Neuronal stem cell (in vitro differentiated cells): ENCODE measurements at places on chromosomes 7 and 10.

- no peak overlapping the region for H3K27ac ChIP-seq
- H3K4me3 ChIP-seq: no peak overlapping the region
- no peaks in the 10 kb centered on the region for H3K27me3 ChIP-seq
- no peak for DNase-seq
- no peaks in the 10 kb centered on the region for H3K36me3 ChIP-seq
Observed at GRCh38 chr7:133353775-133354174, 100.9 kb downstream of the EXOC4 start.

DNA sequence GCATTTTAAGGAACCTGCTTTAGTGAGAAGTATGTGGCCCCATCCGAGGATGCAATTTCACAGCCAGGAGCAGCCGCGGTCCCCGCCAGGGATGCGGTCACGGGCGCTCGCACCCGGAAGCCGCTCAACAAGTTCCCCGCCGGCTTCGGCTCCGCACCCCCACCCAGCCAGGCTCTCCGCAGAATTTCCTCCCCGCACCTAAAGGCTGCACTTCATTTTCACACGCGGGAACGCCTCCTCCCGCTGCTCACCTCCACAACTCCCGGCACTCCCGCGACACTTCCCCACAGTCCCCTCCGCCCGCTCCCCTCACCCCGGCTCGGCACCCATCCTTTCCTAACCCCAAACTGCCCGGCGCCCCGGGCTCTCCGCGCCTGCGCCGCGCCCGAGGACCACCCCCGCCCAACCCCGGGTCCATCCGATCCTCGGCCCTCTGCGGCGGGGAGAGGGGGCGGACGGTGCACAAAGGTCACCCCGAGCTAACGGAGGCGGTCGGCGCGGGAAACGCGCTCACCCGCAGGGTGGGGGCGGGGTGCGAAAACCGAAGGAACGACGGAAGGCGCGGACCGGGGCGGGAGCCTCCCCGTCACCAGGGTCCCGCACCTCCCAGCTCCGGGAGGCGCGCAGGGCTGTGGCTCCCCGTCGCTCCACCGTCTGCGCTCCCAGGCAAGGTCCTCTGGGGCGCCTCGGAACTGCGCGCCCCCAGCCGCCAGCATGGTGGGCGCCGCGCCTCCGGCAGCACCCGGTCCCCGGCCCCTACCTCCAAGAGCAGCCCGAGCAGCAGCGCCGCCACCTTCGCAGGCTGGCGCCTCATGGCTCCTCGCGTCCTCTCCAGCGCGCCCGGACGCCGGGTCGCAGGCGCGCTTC lies 558 bp downstream of the VOPP1 start:
- H3K36me3 ChIP-seq: no peaks in the 10 kb centered on the region
- peak overlapping the region; percentile 97 for H3K4me3 ChIP-seq
- H3K4me1 ChIP-seq: peaks cover 21% of the 10 kb centered on the region
- DNase-seq: peak; percentile 59
- peak overlapping the region; percentile 63 for H3K27ac ChIP-seq
- peaks cover 18% of the 10 kb centered on the region for H3K27me3 ChIP-seq

GRCh38 chr7:94008537-94008936 lies 4.4 kb upstream of the BET1 start:
- DNase-seq: no peak
- H3K4me3 ChIP-seq: no peak overlapping the region
- no peaks in the 10 kb centered on the region for H3K36me3 ChIP-seq

DNA sequence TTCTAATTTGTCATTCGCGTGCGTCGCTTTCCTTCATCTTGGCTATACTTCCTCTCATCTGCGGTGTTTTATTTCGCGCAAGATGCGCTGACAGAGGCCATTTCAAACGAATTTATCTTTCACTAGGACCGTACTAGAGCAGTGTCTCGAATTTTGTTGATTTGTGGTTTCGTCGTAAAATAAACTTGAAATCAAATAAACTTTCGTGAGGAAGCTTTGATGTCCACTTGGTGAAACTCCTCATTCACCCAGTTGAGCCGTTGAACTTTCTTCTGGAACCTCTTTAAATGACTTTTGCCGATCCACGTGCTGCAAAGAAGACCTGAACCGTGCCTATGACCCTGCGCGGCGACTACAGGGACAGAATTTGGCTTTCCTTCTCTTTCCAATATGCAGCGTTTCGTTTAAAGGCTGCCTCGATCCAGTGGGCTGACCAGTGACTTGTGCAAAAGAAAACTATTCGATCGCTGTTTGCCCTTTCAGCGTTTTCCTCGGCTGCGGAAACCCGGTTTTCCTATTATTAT lies 163.9 kb upstream of the PPP1R3A start:
- H3K36me3 ChIP-seq: no peaks in the 10 kb centered on the region
- H3K4me3 ChIP-seq: peak overlapping the region; percentile 67
- no peak overlapping the region for H3K27ac ChIP-seq
- no peaks in the 10 kb centered on the region for H3K27me3 ChIP-seq
- no peak for DNase-seq
- H3K4me1 ChIP-seq: peaks cover 3% of the 10 kb centered on the region

DNA sequence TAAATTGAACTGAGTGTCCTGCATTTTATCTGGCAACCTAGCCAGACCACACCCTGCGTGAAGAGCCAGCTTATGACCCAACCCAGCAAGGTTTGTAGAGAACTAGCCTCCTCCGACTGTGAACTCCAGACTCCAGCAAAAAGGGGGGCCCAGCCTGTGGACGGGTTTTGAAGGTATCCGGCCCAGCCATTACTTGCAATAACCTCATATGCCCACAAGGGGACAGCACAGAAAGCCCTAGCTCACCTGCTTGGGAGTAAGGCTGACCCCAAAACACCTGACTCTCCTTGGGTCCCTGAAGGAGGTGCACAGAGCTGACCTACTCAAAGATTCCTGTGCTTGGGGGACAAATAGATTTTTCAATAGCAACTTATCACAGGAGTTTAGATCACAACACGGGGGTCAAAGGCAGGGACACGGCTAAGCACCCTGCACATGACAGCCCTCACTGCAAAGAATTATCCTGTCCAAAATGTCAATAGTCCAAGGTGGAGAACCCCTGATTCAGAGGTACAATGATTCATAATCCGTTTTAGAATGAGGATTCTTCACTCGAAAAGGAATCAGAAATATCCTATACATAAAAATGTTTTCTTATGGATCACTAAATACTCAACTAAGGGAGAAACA lies 4.6 kb downstream of the TRPV6 start:
- DNase-seq: peak; percentile 38
- no peak overlapping the region for H3K4me3 ChIP-seq

- no peak overlapping the region for H3K27ac ChIP-seq
- no peaks in the 10 kb centered on the region for H3K36me3 ChIP-seq
- H3K4me3 ChIP-seq: no peak overlapping the region
- H3K4me1 ChIP-seq: peaks cover 6% of the 10 kb centered on the region
- DNase-seq: no peak
Observed at GRCh38 chr10:676178-676577, 13.3 kb downstream of the DIP2C start.

DNA sequence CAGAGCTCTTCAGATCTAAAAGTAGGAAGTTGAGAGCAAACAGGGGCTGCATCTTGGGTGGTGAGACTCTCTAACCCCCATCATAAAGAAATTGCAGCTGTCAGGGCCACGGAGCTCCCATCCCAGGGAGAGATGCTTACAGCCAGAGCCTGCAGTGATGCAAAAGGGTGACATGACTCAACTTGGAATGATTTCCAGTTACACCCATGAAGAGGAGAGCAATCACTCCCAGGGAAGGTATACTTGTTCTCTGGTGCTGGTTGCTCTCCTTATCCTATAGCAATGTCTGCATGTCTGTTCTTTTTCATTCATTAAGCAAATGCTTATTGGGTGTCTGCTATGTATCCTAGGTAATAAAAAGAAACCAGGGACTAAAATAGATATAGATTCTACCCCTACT lies 228.0 kb downstream of the RAB11FIP2 start:
- DNase-seq: no peak
- H3K4me1 ChIP-seq: peaks cover 7% of the 10 kb centered on the region
- H3K27me3 ChIP-seq: no peaks in the 10 kb centered on the region
- no peak overlapping the region for H3K27ac ChIP-seq
- no peak overlapping the region for H3K4me3 ChIP-seq
- no peaks in the 10 kb centered on the region for H3K36me3 ChIP-seq

DNA sequence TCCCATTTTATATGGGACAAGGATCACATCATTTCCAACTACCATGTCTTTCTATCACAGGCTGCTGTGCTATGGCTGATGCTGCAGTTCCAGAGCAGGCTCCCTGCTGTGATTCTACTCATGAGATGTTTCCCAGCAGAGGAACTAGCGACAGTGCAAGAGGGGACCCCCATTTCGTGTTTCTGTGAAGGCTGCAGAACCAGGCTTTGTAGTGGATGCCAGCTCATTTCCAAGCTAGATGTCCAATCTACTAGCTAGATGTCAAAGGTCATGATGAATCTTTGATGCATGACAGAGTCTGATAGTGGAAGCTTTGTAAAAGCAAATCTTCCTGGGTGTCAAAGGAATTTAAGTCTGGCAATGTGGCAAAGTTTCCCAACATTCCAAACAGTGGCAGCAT lies 21.2 kb upstream of the MYO3A start:
- no peak for DNase-seq
- H3K27me3 ChIP-seq: no peaks in the 10 kb centered on the region
- peaks cover 3% of the 10 kb centered on the region for H3K4me1 ChIP-seq
- no peak overlapping the region for H3K4me3 ChIP-seq
- H3K36me3 ChIP-seq: no peaks in the 10 kb centered on the region
- H3K27ac ChIP-seq: no peak overlapping the region

DNA sequence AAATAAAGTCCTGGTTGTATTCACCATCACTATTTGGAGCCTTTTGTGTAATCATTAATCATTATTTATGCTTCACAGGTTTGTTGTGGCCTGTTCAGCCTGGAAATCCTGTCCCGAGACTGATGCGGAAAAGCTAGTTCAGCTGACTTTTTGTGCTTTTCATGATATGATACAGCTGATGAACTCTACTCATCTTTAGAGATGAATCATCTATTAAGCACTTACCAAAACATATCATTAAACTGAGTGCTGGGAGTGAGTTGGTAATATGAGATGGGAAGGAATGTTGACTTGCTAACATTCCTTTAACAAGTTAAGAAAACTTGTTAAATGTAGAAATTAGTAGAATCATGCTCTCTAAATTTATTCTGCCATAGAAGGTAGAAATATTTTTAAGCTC lies 53.0 kb downstream of the CROT start:
- H3K36me3 ChIP-seq: peaks cover 5% of the 10 kb centered on the region
- H3K27me3 ChIP-seq: no peaks in the 10 kb centered on the region
- no peak overlapping the region for H3K4me3 ChIP-seq
- no peak overlapping the region for H3K27ac ChIP-seq
- H3K4me1 ChIP-seq: no peaks in the 10 kb centered on the region

GRCh38 chr7:77330169-77330882 lies 85.8 kb downstream of the GSAP start:
- H3K27me3 ChIP-seq: no peaks in the 10 kb centered on the region
- no peak overlapping the region for H3K4me3 ChIP-seq
- no peaks in the 10 kb centered on the region for H3K36me3 ChIP-seq

DNA sequence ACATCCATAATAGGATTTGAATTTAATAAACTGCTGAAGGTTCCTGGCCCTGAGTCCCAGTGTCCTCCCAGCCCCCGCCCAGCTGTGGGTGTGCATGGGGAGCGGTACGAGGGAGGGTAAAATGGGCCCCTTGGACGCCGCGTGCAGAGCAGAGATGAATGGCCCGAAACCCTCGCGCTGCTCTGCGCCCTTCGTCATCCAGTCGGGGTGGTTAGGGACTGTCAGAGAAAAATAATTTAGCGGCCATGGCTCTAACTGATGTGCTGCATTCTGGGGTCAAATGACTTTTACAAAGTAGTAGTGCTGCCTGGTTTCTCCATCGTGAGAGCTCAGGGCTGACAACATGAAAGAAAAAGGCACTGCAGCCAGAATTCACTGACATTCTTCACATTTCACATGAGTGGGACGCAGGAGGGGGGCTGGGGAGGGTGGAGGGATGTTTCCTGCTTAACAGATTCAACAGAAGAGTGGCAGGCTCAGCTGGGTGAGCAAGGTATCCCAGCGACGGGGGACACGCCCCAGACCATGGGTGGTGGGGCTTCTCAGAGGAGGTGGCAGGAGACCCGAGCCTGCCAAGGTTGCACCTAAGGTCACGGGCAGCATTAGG lies 304.5 kb downstream of the WDR37 start:
- H3K27me3 ChIP-seq: peaks cover 8% of the 10 kb centered on the region
- H3K4me3 ChIP-seq: no peak overlapping the region
- H3K27ac ChIP-seq: no peak overlapping the region
- no peaks in the 10 kb centered on the region for H3K36me3 ChIP-seq
- H3K4me1 ChIP-seq: peaks cover 10% of the 10 kb centered on the region

DNA sequence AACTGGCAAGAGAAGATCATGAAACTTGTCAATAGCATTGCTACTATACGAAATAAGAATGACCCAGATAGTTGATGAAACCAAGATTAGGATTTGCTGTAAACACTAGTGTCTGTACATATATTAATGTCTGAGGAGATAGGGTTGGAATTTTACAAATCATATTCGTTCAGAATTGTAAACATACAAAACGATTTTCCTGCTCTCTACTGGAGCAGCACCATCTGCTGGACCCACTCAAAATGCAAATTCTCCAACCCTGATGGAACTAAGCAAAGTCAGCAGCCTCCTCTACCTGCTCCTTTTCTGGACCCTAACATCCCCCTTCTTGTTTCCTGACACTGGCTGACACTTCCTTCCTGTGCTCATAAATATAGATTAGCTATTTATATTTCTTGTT lies 29.4 kb upstream of the SGMS1 start:
- H3K27me3 ChIP-seq: no peaks in the 10 kb centered on the region
- H3K4me1 ChIP-seq: peaks cover 8% of the 10 kb centered on the region
- H3K27ac ChIP-seq: no peak overlapping the region
- H3K4me3 ChIP-seq: no peak overlapping the region

GRCh38 chr7:68205826-68206225 lies 1209.2 kb downstream of the TYW1 start:
- no peaks in the 10 kb centered on the region for H3K27me3 ChIP-seq
- no peak for DNase-seq
- no peak overlapping the region for H3K27ac ChIP-seq

DNA sequence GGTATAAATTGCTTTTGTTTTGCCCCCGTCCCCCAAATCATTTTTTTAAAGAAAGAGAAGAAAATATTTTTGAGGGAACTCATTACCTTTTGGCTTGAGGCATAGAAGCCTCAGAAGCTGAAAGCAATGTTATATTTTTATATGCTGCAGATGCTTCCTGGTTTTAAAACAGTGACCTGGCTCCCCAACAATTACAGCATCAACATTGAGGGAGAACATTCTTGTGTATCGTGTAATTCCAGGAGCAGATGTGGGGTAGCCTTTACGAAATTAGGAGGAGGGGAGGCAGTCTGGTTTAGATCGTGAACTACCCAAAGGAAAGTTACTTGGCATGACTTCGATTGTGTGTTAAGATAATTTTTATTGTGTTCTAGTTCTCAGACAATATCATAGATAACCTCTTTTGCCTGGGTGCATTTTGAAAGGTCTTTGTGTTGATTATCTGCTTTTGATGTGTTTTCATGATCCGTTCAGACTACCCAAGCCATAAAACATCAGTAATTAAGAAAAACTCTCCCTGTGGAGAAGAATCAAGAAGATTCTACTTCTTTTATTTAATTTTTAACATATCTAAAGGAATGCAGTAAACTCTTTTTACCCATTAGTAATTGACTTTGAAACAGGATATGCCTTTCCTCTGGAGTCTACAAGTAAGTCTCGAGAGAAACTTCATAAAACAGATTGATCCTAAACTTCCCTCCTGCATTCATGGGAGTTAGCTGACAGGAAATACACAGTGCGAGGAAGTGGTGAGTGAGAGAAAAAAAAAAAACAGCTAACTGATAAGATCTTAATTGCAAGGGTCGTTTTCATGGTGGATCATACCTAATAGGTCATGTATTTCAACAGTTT lies 141.4 kb downstream of the KIAA1217 start:
- H3K4me3 ChIP-seq: no peak overlapping the region
- peaks cover 2% of the 10 kb centered on the region for H3K27me3 ChIP-seq
- peaks cover 23% of the 10 kb centered on the region for H3K4me1 ChIP-seq
- no peaks in the 10 kb centered on the region for H3K36me3 ChIP-seq
- no peak overlapping the region for H3K27ac ChIP-seq
